ENCODE measurements at places on chromosomes 2 and 18.
A peak's percentile ranks its signal among the peaks of the same experiment; 100 is the strongest.

- no peak for ATAC-seq
Observed at GRCh38 chr2:189545418-189545817, 35.2 kb downstream of the SLC40A1 start.

- ATAC-seq = peak; percentile 98
Observed at GRCh38 chr18:36075862-36076587, 8.7 kb upstream of the RPRD1A start.

DNA sequence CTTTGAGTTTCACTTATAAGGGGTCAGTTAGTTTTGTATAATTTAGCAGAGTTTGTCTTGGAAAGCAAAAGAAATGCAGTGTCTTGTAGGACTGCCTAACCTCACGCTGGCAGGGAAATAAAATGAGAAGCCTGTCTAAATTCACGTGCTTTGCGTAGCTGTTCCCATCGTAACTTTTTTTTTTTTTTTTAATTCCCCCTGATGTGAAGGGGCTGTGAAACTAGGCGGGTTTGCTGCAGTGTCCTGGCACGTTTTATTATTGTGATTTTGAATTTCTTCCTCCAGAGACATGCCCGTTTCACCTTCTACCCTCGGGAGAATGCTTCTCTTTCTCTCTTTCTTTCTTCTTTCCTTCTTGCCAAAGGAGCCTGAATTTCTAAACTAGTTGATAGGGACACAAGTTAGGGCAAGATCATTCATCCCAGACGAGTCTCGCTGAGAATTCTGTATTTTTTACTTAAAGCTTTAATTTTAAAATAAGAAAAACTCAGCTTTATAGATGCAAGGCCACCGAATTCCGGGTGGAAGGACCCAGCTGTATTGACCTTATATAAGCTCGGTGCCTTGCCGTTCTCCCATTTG, 2.3 kb downstream of the MEIS1 start:
- ATAC-seq = no peak

DNA sequence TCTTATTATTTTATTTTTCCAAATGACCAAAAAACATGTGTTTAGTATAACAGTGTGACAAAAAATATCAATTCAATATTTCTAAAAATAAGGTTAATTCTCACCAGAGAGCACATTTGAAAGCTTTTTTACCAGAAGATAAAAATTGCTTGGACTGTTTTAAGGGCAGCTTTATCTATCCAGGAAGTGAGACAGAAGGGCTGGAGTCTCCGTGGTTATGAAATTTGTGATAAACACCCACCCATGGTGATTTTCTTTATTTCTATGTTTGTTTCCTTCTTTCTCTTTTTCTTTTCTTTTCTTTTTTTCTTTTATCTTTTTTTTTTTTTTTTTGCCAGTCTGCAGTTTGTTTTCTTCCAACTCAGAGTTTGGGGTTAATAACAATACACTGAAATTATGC, 298.5 kb downstream of the PIEZO2 start:
- ATAC-seq = no peak

DNA sequence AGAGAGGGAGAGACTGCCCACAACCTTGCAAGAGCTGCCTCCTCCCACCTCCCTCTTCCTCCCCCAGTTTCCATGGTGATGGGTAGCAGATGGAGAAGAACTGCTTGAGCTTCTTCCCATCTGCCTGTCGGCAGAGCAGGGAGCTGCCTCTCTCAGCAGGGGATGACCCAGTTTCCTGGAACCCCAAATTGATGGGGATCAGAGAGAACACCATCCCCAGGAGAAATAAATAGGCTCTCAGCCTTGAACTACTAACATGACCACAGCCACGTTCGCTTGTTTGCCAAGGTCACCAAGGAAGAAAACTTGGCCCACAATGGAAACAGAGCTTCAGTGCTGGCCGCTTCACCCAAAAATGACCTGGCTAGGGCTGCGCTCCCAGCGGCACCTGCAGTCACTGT, 82.2 kb downstream of the ADD2 start:
- no peak for ATAC-seq

GRCh38 chr18:60372596-60372995, at the start of gene MC4R:
Gene MC4R, minus strand, starts transcription at chr18:60372775. Its CDS starts 426 bp downstream, at chr18:60372349.
- no peak for ATAC-seq

GRCh38 chr2:163198972-163199371, 360.4 kb upstream of the KCNH7 start:
- no peak for ATAC-seq

DNA sequence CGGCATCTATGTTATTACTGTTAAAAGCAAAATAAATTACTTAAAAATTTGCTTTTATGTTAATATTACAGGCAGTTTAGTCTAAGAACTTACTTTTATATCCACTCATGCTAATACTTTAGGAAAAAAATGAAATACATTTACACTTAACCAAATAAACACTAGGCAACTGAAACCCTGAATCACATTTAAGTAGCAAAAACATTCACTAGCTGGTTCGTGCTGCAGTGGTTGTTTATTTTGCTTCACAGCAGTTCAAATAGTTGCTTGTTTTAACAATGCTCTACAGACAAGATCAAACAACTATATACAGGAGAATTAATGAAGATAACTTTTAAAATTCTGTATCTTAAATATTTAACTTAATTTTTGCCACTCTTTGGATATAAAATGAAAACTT, 60.8 kb downstream of the ABCG8 start:
- ATAC-seq = no peak

- ATAC-seq = no peak
Observed at GRCh38 chr2:152375174-152375573, 40.2 kb downstream of the FMNL2 start.

- no peak for ATAC-seq
Observed at GRCh38 chr2:232049350-232049749, 87.8 kb downstream of the DIS3L2 start.

DNA sequence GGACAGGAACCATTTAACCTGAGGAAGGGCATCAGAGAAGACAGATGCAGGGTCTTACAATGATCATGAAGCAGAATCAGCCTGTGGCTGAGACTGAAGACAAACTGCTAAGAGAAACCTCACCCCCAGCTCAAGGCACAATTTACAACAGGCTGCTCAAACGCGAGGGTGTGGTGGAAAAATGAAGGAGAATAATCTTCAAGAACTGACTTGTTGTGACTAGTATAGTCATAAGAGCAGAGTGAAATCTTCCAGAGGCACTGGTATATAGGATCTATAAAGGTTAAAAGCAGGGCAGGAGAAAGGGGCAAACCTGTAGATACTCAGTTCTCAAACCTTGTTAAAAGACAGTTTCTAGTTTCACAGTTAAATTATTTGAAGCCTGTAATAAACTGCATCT, 1155.8 kb upstream of the TMEFF2 start:
- peak; percentile 58 for ATAC-seq

- ATAC-seq = no peak
Observed at GRCh38 chr18:72470391-72470790, 73.8 kb downstream of the CBLN2 start.

- peak; percentile 92 for ATAC-seq
Observed at GRCh38 chr2:47299555-47299954, 103.4 kb upstream of the MSH2 start.

- ATAC-seq = no peak
Observed at GRCh38 chr2:230878599-230879188, 14.0 kb downstream of the ITM2C start.

- no peak for ATAC-seq
Observed at GRCh38 chr18:36335476-36336279, 38.2 kb downstream of the FHOD3 start.
